ENCODE measurements at places on chromosomes 2 and 18.
A peak's percentile ranks its signal among the peaks of the same experiment; 100 is the strongest.

DNA sequence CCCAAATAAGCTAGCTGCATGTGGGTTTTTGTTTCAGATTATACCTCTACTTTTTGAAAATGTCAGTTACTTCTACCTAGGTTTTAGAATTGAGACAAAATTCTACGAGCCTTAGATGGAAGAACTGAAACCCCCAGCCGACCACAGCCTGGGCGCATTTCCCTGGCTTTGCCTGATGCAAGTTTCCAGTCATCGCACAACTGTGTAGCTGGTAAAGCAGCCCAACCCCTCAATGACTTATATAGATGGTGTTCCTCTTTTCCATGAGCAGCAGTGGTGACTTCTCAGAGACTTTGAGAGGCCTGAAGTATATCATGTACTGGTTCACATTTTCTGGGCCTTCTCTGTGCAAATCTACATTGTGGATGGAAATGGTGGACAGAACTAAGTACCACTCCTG, 515.4 kb upstream of the RAB6C start:
- DNase-seq: no peak

GRCh38 chr18:49857708-49858107, 44.4 kb upstream of the ACAA2 start:
- no peak for DNase-seq

DNA sequence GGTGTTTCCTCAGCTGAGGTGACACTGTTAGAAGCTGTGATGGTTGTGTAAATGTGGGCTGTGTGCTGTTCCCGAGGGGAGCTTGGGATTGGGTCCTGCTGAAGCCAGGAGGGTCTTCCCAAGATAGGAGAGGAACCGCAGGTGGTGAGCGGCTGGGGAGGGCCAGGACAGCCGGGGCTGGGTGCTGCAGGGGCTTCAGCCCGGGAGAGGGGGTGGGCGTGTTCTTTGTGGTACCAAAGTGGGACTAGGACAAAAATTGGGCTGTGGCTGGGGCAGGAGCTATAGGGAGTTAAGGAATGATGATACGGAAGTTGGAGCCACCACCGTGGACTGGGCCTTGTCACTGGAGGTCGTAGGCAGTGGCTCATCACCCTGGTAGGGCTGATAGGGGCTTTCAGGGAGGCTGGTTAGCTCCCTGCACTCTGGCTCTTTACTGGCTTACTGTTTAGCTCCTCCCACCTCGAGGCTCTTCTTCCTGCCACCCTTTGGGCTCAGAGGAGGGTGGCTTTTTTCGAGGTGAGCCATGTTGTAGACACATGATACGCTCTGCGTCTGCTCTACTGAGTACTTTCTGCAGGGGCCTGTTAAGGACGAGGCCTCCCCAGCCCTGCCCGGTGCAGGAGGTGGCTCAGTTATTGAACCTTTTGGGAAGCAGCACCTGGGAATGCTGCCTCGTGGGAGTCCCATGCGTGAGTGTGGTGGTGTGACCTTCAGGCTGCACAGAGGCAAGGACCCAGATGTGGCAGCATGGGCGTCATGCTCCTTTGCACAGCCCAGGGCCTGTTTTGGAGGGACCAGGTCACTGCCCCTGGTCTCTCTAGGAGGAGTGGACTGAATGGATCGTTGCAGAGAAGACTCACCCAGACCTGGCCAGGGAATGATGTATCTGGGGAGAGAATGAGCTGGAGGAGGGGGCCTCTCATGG, 21.6 kb downstream of the ASB1 start:
- DNase-seq: no peak

- no peak for DNase-seq
These were observed 1.9 kb upstream of the ITGB6 start for GRCh38 chr2:160201849-160202539.

DNA sequence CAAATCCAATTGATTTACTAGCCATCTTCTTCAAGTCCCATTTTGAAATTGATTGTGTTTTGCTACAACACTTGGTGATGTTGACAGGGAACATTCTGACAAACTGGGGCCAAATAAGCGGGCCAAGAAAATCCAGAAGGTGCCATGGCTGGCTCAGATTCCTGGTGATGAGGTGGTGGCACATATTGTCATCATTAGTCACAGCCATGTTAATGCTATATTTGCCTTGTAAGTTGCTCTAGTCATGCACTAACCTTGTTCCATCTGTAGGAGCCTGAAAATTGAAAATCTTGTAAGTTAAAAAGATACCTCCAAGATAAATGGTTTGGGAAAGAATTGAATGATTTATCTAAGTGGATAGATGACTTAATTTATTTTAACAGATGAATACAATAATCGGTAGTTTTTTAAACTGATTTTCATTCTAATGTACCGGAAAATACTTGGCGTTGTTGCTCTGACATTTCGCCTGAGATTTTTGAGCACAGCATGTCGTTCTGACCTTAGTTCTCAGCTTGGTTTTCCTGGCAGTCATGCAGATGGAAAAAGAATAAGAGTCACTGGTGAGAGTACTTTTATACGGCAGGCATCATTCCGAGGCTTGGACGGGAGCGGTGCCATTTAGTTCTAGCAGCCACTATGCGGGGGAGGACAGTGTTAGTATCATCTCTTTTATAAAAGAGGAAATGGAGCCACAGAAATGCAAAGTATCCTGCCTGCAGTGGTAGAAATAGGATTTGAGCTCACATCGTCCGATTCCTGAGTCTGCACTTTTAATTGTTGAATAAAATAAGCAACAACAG, 133.9 kb downstream of the ZNF532 start:
- DNase-seq: no peak

DNA sequence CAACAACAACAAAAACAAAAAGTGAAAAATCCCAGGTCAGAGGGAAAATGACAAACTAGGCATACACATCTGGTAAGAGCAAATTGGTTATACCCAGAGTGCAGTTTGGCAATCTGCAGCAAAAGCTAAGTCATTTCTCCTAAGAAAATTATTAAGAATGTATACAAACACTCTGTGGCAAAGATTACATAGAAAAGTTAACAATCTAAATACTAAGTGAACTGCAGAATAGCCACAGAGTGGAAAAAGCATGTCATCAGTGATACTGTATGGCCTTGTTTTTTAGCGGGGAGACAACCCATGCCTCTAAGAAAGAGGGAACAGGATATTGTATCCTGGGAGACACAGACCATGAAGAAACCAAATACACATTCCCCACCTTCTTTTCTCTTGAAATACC, 136.0 kb upstream of the ITGB6 start:
- no peak for DNase-seq

GRCh38 chr18:62526098-62527025, 3.5 kb downstream of the ZCCHC2 start:
- DNase-seq: peak; percentile 40

DNA sequence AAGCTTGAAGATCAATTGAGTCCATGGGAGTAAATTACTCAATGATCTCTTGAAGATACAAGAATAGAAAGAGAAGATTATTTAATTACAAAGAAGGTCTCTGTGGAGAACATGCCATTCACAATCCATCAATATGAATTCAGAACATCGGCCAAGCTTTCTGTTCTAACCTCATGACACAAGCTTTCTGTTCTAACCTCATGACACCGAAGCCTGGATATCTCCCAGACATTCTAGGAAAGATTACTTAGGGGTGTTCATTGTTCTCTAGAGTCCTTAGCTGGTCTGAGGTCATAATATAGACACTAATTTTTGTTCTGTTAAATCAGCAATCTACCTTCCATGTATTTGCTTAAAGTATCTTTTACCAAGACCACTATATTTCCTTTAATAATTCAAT, 95.5 kb downstream of the RDH14 start:
- DNase-seq: no peak

DNA sequence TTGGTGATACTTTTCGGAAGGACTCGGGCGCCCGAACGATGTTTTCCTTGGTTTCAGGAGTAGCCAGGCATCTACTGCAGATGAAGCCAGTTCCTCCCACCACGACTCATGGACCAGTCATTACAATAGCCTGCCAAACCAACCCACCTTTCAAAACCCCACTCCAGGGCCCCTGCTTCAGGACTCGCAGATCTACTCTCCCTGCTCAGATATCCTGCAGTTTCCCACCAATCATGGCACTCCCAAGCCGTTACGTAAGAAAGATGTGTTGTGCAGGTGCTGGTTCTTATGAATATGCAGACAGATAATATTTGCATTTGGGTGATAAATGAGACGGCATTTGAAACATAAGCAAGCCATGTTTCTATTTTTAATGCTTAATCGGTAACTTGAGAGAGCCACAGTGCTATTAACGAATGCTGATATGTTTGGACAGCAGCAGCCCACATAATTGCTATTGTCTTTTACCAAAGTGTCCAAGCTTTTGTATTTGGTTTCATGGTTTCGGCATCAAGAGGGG, 3.5 kb upstream of the CYS1 start:
- DNase-seq: no peak

- no peak for DNase-seq
These were observed 5.0 kb downstream of the BIN1 start for GRCh38 chr2:127101756-127102477.

DNA sequence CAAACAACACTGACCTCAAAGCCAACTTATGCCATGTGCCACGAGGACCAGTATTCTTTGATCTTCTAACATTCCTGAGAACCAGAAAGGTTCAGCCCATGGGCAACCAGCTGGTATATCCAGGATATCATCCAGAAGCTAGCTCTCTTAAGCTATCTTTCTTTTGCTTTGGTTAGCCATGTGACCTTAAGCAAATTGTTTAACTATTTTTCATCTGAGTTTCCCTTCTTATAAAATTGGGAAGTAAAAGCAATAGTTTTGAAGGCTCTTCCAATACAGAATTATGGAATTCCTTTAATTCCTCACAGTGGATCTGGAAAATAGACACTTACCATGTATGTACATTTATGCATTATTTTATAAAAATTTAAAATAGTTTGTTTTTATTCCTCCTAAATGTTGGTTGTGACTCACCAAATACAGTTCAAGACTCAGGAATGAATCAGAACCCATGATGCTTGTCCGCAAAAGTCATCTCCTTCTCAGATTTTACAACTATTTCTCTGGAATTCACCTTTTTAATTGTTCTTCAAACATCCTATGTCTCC, 435.7 kb downstream of the ZEB2 start:
- DNase-seq: no peak

GRCh38 chr2:157853211-157853610, 22.9 kb downstream of the ACVR1 start:
- no peak for DNase-seq

DNA sequence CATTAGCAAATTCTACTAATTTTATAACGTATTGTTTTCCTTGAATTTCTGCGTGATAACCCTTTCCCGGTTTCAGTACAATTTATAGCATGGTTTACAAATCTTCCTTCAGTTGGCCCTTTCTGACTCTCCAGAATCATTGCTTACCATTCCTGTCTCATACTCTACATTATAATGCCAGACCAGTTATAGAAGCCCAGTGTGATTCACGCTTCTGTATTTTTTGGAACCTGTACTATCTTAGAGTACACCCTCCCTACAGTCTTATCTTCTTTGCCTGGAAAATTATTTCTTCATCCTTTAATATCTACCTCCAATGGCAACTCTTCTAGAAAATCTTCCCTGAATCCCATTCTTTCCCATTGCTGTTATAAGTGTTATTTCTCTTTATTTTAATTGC, 391.6 kb upstream of the SYT4 start:
- no peak for DNase-seq

- DNase-seq: no peak
These were observed 83.3 kb upstream of the EPB41L5 start for GRCh38 chr2:119929537-119929936.

DNA sequence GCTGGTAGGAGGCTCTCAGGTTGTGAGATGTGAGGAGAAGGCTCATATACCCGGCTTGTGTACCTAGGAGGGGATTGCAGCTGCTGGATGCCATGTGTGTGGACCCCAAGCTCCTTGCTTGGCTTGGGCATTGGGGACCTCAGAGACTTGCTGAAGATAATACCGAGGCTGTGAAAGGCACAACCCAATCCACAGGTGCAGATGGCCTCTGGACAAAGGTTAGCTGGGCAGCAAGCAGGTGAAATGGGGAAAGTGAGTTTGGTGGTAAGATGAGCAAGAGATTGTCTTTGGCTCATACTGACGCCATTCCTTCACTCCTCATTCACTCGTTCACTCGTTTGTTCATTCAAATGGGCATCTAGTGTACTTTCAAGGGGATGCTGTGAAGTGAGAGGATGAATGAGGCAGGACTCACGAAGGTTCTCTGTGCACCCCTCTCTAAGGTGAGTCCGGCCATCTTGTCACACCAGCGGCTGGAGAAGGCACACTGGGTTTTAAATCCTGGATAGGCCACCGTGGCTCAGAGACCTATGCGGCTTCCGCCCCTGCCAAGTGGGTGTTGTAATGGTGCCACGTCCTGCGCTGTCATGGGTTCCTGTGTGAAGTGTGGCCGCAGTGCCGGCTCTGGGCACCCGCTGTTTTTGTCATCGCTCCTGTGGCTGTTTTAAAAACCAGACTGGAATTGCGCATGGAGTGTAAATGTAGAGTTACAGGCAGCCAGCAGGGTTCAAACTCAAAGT, 13.7 kb downstream of the FBLN7 start:
- DNase-seq: no peak

- no peak for DNase-seq
These were observed 1994.5 kb upstream of the PIK3C3 start for GRCh38 chr18:39960550-39960949.

- DNase-seq: no peak
These were observed 47.8 kb downstream of the TEX51 start for GRCh38 chr2:126946318-126947102.

DNA sequence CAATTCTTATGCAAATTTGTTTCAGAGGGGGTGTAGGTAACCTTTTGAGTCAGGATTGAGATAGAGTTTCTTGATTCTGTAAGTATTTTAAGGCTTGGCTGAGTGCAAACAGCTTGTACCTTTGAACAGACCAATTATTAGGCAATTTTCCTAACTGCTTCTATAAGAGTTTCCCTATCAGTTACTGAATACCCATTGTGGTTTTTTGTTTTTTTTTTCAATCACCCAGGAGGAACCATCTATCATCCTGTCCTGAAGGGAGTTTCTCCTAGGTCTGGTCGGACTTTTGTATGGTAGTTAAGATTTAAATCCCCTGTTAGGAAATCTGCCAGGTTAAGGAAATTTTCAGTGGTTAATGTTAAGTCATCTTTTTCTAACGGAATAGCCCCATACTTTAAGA, 319.4 kb upstream of the SLC39A10 start:
- DNase-seq: no peak

GRCh38 chr2:85792783-85793441, 39.1 kb downstream of the ATOH8 start:
- no peak for DNase-seq

- DNase-seq: no peak
These were observed 29.7 kb upstream of the GPC1 start for GRCh38 chr2:240405684-240406313.

DNA sequence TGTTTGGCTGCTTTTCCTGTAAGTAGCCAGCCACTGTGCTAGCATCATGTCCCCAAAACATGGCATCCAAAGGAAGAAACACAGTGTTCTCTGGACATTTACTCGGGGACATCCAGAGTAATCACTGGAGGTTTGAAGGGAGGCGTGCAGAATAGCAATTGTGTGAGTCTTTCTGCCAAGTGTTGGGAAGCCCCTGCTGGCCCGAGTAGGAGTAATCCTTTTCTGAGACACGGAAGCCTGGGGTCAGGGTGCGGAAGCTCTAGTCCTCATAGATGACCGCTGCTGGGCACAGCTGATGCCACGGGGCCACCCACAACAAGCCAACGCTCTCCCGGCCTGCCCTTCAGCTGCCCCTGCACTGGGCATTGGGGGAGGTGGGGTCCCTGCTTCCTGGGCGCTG, 24.8 kb upstream of the HDAC4 start:
- no peak for DNase-seq
